Esophagus squamous epithelium (tissue), 5 donors: ENCODE measurements at places on chromosomes 16 and 17.

DNA sequence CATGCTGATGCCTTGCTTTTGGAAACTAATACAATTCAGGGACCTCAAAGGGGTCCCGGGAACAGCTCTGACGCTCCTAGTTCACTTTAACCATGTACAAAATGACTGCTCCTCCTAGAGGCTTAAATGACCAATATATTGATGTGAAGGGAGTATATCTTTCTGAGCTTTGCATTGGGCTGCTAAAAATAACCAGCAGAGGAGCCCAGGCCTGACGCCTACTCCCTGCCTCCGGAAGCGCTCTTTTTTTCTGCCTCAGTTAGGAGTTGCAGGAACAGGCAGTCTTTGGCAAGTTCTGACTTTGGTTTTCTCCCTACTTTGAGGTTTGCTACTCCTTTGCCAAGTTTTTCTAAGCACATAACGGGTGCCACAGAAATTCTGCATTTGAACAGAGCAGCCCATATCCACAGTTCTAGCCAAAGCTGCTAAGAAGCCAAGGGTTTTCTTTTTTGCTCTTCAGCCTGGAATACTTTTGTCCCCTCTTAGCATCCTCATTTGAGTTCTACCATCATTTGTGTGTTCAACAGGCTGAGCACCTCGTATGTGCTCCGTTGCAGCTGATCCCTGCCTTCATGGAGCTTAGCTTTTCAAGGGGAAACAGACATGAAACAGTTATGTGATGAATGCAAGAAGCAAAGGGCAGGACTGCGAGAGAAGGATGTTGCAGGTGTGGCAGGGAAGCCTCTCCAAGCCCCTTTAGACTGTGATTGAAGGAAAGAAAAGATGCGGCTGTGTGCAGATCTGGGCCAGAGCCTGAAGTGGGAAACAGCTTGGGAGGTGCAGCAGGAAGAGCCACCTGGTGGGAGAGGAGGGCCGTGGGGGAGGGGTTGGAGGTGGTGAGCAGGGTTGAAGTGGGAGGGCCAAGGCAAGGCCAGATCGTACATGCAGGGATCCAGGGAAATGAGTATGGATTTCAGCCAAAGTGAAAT is 2.8 kb upstream of the NAGPA start:
- no peak for DNase-seq

DNA sequence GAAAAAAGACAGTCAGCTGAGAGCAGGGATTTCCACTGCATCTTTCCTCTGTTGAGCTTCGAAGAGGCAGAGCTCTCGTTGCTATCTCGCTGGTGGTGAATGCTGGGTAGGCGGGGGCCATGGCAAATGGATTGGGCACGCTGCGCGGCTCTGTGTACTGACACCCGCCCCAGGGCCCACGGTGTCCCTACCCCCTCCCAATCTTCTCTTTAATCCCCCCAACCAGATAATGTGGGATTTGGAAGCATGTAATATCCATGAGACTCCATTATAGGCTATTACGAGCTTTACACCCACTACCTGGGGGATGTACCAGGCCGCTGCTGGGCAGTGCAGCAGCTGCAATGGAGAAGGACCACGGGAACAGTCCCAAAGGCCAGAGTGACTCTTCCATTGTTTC is 8.3 kb downstream of the PIPOX start:
- DNase-seq: no peak

GRCh38 chr17:41212524-41213169 is 13.8 kb upstream of the KRTAP9-2 start:
- no peak for DNase-seq

DNA sequence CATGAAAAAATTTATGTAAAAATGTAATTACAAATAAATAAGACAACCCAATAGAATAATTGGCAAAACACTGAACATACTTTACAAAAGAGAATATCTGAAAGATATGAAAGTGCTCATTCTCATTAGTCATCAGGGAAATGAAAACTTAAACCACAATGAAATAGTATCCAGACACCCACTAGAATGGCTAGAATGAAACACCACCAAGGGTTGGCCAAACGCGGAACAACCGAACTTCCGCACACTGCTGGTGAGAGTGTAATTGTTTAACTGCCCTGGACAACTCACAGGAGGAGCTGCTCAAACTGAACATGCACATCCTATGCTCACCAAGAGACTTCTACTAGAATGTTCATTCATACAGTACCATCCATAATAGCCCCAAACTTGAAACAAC is 5.8 kb upstream of the ZDHHC7 start:
- no peak for DNase-seq

DNA sequence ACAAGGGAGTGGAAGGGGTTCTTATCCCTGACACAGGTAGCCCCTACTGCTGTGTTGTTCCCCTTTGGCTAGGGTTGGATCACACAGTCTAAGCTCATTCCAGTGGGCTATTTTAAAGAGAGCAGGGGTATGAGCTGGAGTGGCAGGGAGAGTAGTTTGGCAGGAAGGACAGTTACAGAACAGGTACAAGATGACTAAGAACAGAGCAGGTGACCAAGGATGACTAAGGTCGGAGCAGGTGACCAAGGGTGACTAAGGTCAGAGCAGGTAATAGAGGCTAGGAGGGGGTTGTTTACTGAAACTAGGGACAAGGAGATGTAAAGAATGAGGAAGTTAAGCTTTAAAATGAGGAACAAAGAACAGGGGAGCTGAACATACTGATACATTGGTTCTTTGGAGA is 58.8 kb downstream of the UTP18 start:
- DNase-seq: no peak

DNA sequence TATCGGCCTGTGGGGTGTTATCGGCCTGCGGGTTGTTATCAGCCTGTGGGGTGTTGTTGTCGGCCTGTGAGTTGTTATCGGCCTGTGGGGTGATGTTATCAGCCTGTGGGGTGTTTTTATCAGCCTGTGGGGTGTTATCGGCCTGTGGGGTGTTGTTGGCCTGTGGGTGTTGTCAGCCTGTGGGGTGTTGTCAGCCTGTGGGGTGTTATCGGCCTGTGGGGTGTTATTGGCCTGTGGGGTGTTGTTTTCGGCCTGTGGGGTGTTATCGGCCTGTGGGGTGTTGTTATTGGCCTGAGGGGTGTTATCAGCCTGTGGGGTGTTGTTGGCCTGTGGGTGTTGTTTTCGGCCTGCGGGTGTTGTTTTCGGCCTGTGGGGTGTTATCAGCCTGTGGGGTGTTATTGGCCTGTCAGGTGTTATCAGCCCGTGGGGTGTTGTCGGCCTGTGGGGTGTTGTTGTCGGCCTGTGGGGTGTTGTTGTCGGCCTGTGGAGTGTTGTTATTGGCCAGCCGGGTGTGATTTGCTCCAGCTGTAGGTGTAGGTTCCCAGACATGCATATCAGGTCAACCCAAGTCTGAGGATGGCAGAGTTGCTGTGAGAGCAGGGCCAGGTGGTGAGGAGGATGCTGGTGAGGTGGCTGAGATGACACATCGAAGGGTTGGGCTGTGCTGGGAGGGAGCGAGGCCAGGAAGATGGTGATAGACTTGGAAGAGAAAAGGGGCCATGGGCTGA is 7.1 kb downstream of the TRARG1 start:
- no peak for DNase-seq

- DNase-seq: no peak
Measured at GRCh38 chr16:15703029-15703736, 53.1 kb downstream of the NDE1 start.

- no peak for DNase-seq
Measured at GRCh38 chr17:76554131-76554530, 14.3 kb downstream of the PRCD start.

DNA sequence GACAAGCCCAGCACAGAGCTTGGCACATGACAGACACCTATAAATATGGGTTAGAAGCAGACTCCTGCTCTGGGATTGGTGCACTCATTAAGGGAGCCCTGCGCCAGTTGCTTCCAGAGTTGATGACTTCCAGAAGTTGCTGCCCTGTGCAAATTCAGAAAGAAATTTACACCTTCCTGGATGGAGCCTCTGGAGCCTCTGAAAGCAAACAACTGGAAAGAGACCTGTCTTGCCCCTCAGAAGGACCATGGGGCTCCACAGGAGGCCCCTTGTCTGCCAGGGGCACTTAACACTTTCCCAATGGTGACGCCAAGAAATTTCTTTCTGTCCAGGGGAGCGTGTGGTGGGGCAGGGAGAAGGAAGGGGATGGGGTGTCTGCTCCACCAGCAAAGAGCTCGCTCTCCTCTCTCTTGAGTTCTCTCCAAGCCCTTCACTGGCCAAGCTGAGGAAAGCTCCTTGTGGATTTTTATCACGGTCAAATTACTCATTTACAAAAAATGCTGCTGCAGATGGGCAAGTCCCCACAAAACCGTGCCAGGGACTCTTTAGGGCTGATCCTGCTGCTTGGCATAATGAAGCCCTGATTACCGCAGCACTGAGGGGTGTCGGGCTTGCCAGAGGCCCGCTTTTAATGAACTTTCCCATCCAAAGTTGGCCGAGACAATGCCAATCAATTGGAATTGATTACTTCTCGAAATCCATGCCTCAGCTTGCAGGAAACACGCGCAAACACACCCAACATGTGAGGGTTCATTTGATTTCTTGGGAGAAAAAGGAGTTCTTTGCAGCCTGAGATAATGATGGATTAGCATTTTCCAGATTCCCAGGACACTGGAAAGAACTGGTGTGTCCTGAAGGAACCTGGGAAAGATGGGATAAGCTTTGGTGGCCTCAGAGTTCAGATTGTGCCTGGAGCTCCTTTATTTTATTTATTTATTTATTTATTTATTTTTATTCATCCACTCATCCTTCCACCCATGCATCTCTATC is 583.6 kb upstream of the CDH5 start:
- no peak for DNase-seq

- no peak for DNase-seq
Measured at GRCh38 chr17:17893801-17894644, 57.2 kb upstream of the SREBF1 start.

DNA sequence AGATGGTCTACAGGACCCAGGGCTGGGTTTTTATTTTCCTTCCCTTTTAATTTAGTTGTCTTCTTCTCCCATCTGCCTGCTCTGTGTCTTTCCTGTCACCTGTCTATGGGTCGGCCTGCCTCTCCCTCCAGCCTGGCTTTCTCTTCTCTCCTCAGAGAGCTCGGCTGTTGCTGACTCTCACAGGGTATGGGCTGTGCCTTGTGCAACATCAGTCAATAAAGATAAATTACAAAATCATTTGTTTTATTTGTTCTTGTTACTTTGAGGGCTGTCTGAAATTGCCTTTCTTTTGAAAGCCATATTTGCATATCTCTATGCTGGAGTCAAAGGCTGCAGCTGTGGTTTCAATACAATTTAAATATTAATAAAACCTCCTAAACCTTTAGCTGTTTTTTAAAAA is 15.6 kb downstream of the RND2 start:
- DNase-seq: no peak

DNA sequence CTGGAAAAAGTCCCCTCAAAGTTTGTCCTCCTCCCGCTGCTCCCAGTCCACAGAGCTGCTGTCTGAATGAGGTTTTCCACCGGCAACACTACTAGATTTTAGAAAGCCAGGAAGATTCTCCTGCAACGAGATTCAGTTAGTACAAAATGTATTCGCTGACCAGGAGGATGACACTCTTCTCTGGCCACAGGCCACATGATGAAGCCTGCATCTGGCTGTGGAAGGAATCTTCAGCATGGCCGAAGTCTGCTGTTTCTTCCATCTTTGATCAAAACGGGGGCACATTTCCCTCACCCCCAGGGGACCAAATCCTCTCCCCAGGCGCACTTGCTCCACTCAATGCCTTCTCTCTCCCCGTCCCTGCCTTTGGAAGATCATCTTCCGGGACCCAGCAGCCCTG is 215.8 kb upstream of the NLRP1 start:
- DNase-seq: no peak

DNA sequence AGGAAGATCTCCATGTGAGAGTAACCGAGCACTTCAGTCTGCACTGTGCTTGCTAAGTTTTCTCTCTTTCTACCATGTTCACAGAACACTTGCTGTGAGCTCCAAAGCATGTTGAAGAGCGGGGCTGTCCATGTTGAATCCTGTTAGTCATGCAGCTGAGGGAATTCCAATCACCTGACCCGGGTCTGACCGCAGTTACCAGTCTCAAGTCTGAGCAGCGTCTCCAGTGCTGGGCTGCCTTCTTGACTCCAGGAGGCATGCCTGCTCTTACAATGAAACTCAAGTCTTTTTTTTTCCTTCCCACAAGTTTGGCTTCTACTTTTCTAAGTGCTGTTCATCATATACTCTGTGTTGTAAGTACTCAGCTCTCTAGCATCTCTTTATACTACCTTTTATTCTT is 44.3 kb downstream of the HOXB1 start:
- DNase-seq: no peak

DNA sequence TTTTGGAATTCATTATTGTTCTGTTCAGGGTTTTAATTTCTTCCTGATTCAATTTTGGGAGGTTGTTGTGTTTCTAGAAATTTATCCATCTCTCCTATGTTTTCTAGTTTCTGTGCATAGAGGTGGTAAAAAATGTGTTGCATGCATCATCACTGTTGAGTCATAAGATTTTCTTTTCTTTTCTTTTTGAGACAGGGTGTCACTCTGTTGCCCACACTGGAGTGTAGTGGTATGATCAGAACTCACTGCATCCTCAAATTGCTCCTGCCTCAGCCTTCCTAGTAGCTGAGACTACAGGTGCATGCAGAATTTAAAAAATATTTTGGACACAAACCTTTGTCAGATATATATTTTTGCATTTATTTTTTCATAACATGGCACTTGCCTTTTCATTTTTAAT is 184.8 kb downstream of the BCAS3 start:
- no peak for DNase-seq

- no peak for DNase-seq
Measured at GRCh38 chr16:10114409-10114808, 67.8 kb downstream of the GRIN2A start.

DNA sequence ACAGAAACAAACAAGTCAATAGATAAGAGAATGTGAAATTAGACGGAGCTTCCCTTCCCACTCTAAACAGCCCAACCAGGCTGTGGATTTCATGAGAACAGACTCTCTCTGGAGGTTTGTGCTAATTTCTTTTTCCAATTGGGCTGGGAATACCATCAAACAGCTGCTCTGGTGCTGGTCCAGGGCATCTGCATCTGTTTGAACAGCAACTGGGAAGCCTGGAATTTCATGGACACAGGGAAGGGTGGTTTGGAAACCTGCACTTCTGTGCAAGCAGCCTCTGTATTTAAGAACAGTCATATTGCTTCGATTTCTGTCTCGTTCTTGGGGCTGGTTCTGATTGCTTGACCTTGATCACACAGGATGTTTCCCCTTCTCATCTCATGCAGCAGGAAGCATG is 88.7 kb downstream of the FOXL1 start:
- no peak for DNase-seq

DNA sequence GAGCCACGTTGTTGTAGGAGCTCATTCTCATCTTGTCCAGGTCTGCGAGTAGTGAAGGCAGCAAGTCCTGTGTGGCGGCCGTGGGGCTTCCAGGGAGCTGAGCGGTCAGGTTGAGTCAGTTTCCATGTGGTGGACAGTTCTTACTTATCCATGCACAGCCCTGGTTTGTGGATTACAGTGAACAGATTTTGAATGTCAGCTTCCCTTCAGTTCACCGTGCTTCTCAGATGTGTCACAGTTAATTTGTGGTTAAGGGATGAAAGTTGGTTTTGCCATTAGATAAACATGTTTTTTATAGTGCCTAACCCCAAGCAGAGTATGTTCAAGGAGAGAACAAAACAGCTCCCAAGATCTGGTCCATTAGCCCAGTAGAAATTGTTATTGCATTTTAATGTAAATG is 103.1 kb downstream of the RPTOR start:
- no peak for DNase-seq

GRCh38 chr16:77212741-77213541 is 13.7 kb downstream of the SYCE1L start:
- DNase-seq: no peak
